ENCODE measurements at places on chromosomes 6 and 20. TPM values are rescaled to one million over a fixed set of nuclear protein-coding genes. Genes with fewer than 3 reads are reported as not detected.

- no peak for DNase-seq
Measured at GRCh38 chr6:131381709-131382093, 191.3 kb upstream of the ARG1 start.

DNA sequence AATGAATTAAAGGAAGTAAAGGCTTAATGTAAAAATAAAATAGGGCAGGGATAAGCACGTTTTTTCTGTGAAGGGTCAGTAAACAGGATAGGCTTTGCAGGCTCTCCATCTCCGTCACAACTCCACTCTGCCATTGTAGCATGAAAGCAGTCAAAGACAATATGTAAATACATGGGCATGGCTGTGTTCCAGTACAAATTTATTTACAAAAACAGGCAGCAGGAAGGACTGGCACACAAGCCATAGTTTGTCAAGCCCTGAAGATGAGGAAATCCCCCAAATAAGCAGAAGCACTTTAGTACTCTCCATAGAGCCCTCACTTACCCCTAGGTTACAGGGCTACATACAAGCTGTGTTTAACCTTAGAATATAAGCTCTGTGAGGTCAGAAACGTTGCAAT is 8.9 kb upstream of the FBXO9 start:
- DNase-seq = no peak

GRCh38 chr6:41818271-41819054 is 31.0 kb downstream of the TOMM6 start:
- DNase-seq = no peak

DNA sequence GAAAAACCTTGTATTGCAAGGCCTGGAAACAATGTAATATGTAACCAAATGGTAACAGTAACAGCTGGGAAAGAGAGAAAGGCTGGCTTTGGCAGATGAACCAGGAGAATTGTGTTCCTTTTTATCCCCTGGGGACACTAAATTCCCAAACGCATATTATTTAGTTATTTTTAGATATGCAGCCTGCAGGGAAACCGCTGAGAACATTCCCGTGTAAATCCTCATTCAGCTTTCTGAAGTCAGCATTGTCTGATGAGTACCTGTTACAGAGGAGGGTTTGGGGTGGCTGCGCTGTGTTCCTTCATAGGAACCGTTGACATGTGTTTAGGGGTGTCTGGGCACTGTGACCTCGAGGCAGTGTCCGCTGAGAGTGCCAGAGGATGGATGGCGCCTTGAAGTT is 101.3 kb downstream of the SMOC2 start:
- no peak for DNase-seq

- no peak for DNase-seq
Measured at GRCh38 chr20:1130847-1131246, 12.4 kb downstream of the PSMF1 start.

DNA sequence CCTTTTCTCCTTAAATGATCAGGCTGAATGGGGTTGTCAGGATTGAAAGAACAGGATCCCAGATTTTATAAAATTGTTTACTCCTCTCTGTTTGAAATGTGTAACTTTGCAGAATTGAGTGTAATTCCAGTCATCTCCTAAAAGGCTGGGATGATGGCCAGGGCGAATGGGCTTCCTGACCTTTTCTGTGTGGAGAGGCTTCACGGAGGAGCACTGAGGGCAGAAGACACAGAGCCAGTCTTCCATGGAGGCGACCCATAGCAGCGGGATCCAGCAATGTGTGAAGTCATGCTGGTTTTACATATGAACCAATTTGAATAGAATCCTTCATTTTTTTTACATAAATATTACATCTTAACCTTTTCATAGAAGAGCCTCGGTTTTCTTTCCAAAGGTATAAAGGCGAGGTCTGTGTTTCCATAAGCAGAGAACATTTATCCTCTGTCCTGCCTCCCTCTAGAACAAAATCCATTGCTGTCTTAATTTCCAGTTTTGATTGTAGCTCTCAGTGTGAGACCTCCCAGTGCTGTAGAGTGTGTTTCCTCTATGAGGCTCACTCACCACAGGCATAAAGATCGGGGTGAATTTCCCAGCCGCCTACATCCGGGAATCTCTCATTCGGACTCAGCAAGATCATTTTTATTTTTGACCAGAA is 369.7 kb upstream of the FLRT3 start:
- no peak for DNase-seq

DNA sequence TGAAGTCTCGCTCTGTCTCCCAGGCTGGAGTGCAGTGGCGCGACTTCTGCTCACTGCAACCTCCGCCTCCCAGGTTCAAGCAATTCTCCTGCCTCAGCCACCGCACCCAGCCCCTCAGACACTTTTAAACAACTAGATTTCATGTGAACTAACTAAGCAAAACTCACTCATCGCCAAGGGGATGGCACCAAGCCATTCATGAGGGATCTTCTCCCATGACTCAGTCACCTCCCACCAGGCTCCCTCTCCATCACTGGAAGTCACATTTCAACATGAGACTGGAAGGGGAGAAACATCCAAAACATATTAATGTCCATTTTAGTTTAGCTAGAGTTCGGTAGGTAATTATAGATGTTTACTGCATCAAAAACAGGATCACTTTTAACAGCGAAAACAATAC is 95.9 kb upstream of the PRL start:
- no peak for DNase-seq

- DNase-seq = no peak
Measured at GRCh38 chr20:34894723-34895122, 18.3 kb downstream of the ACSS2 start.

The APCDD1L gene
- 3.0 TPM for total RNA-seq

The RGS17 gene
- 0.69 TPM for total RNA-seq

The EMILIN3 gene
- 18.4 TPM for total RNA-seq
